ENCODE measurements at places on chromosomes 11 and 22.

GRCh38 chr11:130616573-130616972 lies 168.1 kb downstream of the ADAMTS15 start:
- no peak for DNase-seq

- no peak for DNase-seq
Observed at GRCh38 chr11:47243454-47243853, 5.2 kb downstream of the ACP2 start.

DNA sequence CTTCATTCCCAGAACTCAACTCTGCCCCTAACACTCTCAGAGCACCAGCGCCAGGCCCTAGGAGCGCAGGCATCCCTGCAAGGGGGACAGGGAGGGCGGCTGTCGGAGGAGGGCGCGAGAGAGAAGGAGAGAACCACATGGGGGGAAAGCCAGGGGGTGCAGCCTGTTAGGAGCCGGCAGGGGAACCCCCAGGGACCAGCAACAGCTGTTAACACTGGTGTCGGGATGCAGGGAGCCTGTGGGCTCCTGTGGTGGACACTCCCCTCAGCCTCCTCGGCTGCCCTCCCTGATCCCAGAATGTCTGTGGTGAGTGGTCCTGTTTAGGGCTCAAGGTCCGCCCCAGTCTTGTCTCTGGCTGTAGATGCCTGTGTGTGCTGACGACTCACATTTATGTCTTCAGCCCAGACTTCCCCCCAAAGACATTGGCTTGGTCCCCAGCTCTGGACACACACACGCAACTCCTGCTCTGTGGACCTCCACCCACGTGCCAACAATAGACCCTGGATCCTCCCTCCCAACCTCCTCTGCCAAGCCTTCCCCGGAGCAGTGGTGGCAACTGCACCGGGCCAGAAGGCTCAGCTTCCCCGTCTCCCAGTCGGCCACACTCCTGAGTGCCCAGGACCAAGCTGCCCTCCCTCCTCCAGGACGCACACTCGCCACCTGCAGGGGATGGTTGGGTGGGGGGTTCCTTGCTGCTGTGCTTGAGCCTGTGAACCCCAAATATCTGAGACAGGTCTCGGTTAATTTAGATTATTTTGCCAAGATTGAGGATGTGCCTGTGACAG lies 817 bp upstream of the IFITM5 start:
- no peak for DNase-seq

DNA sequence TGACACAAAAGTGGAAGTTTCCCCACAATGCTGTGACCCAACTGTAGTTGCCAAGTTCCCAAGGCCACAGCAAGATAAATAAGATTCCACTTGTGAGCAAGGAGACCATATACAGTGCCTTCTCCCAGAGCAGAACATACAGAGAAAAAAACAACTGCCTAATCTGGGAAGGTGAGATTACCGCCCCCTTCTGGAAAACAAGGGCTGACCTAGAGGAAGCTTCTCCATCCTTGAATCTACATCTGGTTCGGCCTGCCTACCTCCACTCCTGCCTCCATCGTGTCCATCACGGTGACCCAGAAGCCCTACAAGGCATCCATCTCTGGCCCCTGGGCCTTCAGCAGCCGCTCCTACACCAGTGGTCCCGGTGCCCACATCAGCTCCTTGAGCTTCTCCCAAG lies 6.1 kb upstream of the RNASEH2C start:
- no peak for DNase-seq

DNA sequence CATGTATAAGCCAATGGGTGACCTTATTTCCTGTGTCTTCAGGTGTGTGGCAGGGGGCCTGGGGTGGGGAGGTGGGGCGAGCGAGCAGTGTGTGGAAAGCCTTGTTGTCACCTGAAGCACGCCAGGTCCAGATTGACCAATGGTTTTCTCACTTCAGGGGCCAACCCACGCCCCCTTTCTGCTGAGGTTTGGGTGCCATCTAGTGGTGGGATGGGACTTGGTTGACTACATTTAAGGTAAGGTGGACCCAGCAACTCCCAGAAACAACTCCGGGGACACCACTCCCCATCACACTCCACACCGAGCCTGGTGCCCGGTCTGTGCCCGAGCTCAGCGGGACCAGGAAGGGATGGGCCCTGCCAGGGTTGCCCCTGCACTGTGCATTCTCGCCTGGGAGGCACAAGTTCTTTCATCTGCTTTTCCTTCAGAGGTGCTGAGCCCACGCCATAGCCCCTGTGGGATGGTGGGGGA lies 40.0 kb downstream of the TPCN2 start:
- DNase-seq = peak; percentile 83

DNA sequence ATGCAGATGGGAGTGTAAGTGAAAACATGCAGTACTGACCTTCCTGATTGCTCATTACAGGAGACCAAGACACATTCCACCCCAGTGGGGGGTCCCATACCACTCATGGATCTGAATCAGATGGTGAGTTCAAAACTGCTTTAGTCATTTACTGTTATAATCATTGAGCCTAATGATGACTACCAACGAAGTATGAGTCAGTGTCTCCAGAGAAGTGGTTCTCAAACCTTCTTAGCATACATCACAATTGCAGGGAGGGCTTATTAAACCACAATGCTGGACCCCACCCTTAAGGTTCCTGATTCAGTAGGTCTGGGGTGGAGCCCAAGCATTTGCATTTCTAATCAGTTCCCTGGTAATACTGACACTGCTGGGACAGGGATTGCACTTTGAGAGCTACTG lies 75.8 kb downstream of the CD44 start:
- DNase-seq = no peak

GRCh38 chr11:422249-422656 lies 7.5 kb upstream of the SIGIRR start:
- DNase-seq = no peak

GRCh38 chr11:6320411-6321155 lies at the start of gene CAVIN3:
Gene CAVIN3, minus strand, starts transcription at chr11:6320501. Its CDS starts 25 bp downstream, at chr11:6320476.
- DNase-seq = no peak

DNA sequence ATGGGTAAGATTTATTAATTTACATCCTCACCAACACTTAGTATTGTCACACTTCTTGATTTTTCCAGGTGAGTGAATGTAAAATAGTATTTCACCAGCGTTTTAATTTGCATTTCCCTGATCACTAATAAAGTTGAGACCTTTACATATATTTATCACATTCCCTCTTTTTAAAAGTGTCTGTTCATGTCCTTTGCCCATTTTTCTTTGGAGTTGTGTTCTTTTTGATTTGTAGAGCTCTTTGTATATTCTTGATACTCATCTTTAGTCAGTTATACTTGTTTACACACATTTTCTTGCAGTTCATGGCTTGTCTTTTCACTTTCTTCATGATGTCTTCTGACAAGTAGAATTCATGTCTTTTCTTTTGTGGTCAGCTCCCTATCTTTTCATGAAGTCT lies 2.2 kb upstream of the PLAAT5 start:
- DNase-seq = no peak

GRCh38 chr11:14422052-14422813 lies 63.2 kb upstream of the RRAS2 start:
- DNase-seq = peak; percentile 52

- DNase-seq = peak; percentile 44
Observed at GRCh38 chr22:35995772-35996171, 32.9 kb downstream of the RBFOX2 start.

GRCh38 chr11:11468954-11469353 lies 115.9 kb upstream of the CSNK2A3 start:
- no peak for DNase-seq

DNA sequence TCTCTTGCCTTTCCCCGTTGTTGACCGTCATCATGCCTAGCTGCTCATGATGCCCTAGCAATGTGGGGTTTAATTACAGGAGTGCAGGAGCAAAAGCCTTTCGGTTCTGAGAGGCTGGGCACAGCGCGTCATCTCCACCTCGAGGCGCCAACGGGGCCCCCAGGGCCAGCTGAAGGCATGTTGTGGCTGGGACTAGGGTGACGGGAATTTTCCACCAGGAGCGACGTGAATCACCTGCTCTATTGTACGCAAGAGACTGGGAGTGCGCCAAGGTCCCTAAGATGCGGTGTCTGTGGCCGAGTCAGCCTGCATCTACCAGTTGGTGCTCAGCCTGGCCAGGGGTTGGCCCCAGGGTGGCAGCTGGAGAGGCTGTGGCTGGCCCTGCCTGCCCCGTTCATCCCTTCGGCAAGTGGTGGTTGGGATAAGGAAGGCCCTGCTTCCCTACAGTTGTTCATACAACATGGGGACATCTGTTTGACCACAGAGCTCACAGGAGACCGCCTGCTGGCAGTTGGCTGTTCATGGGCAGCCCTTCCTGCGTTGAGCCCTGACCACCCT lies 1175.6 kb downstream of the BRD1 start:
- no peak for DNase-seq

DNA sequence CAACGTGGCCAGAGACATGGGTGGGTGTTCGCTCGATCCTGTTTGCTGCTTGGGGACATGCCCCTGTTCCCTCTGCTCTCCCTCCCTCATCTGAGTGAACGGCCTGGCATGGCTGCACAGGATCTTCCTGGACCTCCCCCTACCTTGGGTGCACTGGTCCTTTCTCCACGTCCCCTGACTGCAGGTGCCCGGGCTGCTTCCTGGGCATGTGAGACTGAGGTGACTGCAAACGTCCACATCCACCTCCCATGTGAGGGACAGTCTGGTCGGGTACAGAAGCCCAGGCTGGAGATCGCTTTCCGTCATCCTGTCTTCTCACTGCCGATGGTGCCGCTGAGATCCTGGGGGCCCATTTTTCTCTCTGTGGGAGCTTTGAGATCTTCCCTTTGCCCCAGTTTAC lies 11.8 kb downstream of the SULT4A1 start:
- no peak for DNase-seq

- no peak for DNase-seq
Observed at GRCh38 chr11:11413776-11414175, 60.7 kb upstream of the CSNK2A3 start.

DNA sequence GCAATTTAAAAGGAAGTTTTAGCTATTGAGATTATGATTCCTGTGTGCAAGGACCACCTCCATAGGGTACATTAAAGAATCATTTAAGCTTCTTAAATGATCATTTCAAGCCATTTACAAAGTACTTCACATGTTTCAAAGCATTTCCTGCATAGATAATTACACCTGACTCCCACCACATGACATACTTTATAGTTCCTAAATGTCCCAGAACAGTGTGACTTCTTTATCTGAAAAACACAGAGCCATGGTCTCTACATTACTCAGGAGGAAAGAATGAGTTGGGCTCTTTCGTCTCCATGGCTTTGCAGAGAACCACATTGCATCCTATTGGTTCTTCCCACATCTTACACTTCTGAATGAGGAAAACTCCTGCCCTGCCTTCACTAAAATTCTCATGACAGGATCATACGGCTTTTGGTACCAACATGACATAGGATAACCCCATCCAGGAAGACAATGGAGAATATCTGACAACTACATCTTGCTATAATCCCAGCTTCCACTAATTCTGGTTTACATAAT lies 88.6 kb downstream of the ETS1 start:
- DNase-seq = no peak

DNA sequence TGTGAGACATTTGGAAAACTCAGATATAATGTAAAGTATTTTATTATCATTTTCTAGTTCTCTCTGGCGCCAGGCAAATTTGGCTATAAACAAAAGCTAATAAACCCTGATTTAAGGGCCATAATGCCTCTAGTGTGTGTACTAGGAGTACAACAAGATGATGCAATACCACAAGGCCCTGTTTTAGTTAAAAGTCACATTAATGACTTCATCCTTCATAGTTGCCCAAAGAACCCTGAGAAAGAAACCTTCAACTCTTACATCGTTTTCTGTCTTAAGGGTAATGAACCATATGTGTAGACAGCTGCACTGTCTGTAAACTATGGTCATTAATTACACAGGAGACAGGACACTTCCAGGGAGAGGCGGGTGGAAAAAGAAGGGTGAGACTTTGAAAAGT lies 538.4 kb downstream of the FAM181B start:
- DNase-seq = no peak

- no peak for DNase-seq
Observed at GRCh38 chr22:22556995-22557925, 1.8 kb downstream of the PRAME start.

GRCh38 chr11:66854231-66854661 lies 2.6 kb upstream of the LRFN4 start:
- no peak for DNase-seq

DNA sequence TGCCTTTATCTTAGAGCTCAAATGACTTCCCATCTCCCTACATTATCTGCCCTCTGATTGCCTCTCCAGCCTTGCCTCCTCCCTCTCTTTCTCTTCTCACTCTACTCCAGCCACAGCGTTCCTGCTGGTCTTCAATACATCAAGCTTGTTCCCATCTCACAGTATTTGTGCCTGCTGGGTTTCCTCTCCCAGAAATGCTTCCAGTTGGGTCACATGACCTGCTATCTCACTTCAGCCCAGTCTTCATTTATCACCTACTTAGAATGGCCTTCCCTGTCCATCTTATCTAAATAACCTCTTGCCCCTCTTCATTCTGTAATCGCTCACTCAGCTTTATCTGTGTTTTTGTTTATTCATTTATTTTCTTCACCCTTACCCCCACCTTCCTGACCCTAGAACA lies 61.8 kb upstream of the FAR1 start:
- no peak for DNase-seq

GRCh38 chr11:65633390-65634108 lies 4.4 kb upstream of the SIPA1 start:
- DNase-seq = no peak

DNA sequence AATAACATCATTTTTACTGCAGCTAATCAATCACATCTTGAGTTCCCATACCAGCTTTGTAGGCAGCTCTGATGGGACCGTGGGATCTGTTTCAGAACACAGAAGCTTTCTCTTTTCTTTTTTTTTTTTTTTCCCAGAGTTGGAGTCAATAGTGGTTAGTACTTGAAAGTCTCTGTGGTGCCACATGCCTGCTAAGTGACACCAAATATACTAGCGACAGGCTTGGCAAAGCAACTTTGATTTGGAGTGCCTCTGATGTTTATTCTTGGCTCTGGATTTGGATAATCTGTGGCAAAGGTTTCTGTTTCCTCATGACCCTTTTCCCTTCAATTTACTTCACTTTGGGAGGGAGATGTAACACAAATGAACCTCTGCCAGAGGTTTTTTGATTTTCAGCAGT lies 681.4 kb upstream of the TENM4 start:
- DNase-seq = no peak

DNA sequence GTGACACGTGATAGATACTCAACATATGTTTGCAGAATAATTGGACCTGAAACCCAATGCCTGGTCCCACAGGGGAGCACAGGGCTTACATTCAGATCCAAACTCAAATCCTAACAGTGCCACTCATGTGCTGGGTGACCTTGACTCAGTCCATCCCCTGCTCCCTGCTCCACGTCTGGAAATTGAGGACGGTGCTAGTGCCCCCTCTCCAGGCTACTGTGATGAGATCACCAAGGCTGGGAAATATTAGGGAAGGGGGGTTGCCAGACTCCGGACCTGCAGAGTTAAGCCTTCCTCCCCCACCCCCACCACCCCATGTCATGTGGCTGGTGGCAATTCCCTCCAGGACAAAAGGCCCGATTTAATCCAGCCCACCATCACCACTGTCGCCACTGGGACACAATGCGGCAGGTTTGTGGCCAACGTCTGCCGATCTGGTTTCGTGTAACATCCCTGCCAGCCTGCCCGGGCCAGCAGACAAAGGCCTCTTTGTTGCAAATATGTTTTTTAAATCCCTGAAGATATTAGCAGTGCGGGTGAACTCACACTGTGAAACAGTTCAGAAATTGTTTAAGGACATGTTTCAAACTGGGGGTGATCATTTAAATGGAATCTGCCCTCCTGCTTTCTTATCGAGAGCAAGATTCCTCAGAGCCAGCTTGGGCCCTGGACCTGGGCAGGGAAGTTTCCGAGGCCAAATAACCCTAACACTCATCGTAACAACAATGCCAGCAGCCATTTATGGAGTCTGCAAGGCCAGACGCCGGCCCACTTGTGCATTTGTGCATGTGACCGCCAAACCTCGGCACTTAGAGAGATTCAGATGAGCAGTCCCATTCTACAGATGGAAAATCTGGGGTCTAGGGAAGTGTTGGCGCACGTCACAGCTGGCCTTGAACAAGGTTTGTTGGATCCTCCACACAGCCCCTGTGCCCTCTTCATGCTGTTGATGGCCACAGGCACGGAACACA lies 19.6 kb upstream of the MN1 start:
- DNase-seq = no peak

All from BE2C (cell line).